Psoas muscle (tissue), 8 donors: ENCODE measurements at places on chromosomes 5 and 9. TPM values are rescaled to one million over a fixed set of nuclear protein-coding genes. Genes with fewer than 3 reads are reported as not detected.
A peak's percentile ranks its signal among the peaks of the same experiment; 100 is the strongest.

- DNase-seq, result no peak
Observed at GRCh38 chr9:97860451-97861147, 7.6 kb downstream of the FOXE1 start.

DNA sequence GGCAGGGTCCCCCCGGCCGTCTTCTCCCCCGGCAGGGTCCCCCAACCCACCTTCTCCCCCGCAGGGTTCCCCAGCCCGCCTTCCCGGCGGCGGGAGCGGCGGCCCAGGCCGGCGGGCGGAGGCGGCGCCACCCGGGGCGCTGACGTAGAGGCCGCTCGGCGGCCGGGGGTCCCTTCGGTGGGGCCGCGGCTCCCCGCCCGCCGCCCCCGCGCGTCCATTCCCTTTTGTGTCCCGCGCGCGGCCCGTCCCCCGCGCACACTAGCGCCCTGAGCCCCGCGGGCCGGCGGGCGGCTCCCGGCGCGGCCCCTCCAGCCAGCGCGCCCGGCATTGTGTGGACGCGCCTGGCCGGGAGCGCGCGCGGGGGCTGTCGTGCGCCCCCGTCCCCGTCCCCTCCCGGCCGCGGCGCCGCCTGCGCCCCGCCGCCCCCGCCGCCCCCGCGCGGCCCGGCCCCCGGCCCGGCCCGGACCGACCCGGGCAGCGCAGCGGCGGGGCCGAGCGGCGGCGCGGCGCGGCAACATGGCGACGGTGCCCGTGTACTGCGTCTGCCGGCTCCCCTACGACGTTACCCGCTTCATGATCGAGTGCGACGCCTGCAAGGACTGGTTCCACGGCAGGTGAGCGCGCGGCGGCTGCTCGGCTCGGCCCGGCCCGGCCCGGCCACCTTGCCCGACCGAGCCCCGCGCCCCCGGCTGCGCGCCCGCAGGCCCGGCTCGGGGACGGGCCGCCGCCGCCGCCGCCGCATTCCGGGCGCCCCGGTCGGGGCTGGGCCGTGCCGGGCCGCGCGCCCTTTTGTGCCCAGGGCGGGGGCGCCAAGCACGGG is at the start of gene PHF2:
Gene PHF2, plus strand, starts transcription at position 327 of the 820 bp plus-strand sequence. Its CDS starts 190 bp downstream, at position 517.
- DNase-seq, result no peak

DNA sequence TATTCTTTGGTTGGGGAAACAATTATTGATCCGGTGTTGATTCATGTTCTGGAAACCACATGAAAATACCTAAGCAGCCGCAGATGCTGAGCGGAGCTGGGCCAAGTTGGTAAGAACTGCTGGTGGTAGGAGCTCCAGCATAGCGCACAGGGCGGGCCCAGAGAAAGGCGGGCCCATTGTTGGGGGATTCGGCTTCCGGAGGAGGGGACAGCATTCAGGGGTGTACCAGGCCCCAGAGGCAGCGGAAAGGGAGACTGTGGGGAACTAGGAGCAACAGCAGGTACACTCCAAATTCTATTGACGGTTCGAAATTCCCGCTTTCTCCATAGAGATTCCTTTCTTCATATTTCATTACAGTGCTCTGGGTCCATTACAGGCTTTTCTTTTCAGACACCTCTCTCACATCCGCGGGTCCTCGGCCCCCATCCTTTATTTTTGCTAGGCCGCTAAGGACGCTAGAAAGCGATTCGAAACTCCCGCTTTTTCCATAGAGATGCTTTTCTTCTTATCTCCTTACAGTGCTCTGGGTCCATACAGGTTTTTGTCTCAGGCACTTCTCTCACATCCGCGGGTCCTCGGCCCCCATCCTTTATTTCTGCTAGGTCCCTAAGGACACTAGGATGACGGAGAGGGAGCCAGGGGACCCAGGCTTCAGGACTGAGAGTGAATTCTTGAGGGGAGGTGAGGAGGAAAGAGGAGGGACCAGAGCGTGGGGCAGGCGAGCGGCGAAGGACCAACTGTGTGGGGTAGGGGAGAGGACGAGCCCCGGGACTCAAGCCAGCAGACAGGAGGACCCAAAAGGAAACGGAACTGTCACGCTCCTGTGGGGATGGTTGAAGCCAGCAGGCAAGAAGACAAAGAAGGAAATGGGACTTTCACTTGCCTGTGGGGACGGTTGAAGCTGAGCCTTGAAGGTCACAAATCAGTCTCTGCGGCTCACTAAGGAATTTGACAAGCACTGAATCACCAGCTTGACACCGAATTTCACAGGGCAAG is at the start of gene CCDC152:
Gene CCDC152, plus strand, starts transcription at position 213 of the 996 bp plus-strand sequence. CDS start 2,304 bp downstream, outside the sequence.
- DNase-seq, result peak; percentile 22

DNA sequence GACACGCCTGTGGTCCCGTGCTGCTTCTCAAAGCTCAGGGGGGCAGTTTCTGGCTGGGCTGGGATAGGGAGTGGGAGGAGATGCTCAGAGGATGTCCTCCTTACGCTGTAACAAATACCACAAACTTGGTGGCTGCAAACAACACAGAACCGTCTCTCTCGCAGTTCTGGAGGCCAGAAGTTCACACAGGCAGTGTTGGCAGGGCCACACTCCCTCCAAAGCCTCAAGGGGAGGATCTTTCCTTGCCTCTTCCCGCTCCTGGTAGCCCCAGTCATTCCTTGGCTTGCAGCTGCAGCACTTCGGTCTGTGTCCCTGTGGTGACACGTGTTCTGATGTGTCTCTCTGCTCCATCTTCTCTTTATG is 10.4 kb upstream of the ORM1 start:
- no peak for DNase-seq

- no peak for DNase-seq
Observed at GRCh38 chr5:6716629-6717149, 3.5 kb downstream of the TENT4A start.

DNA sequence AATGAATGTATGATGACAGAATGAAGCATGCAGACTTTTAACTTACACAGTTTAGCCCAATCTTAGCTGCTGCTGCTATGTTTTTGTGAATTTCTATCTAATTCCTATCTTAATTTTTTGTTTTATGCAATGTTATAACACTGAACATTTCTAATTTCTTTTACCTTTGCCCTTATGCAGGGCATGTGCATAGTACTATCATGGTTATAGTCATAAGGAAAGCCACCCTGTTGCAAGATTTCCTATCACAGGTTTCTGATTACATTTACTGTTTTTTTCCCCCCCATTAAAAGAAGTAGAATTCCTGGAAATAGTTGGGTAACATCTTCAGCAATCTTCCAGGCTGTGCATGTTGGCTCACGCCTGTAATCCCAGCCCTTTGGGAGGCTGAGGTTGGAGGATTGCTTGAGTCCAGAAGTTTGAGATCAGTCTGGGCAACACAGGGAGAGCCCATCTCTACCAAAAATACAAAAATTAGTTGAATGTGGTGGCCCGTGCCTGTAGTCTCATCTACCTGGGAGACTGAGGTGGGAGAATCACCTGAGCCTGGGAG is 164.4 kb downstream of the KDM4C start:
- DNase-seq, result no peak

Gene TNFSF8
- 0.16 TPM for polyA plus RNA-seq

Gene RANBP17
- polyA plus RNA-seq, result 0.03 TPM

Gene OR1J1
- polyA plus RNA-seq, result not detected
